Transverse colon (tissue), 4 donors: ENCODE measurements at places on chromosomes 11 and 22. TPM values are rescaled to one million over a fixed set of nuclear protein-coding genes. Genes with fewer than 3 reads are reported as not detected.

- H3K4me3 ChIP-seq, result no peak overlapping the region
- no peaks in the 10 kb centered on the region for H3K36me3 ChIP-seq
- no peaks in the 10 kb centered on the region for H3K27me3 ChIP-seq
- H3K27ac ChIP-seq, result no peak overlapping the region
Observed at GRCh38 chr22:32080904-32081303, 37.8 kb downstream of the SLC5A1 start.

DNA sequence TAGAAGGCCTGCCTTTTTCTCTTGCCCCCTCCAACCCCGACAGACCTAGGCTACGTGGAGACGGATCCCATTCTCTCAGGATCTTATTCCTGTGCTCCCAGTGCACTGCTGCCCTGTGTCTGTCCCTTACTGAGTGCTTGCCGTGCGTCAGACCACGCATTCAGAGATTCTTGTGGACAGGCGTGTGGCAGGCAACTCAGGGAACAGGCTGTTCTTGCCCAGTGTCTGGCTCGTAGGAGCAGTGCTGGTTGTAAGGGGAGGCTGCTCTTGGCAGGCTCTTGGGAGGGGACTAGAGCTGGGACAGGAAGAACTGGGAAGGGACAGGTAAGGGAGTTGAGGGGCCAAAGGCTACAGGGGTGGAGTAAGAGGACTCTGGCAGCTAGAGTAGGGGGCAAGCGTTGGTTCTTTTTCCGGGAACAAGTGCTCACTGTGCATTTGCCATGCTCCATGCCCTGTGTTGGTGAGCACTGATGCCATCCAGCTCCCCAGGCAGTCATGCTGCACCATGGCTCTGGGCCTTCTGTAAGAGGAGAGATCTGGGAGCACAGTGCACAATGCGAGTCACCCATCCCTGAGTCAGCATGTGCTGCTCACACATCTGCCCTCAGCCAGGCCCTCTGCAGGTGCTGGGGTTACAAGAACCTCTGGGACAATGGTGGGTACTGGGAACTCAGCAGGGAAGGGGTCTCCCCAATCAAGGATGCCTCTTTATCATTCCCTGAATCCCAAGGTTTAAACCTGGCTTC is 119.1 kb downstream of the TBC1D22A start:
- H3K27ac ChIP-seq, result no peak overlapping the region
- no peaks in the 10 kb centered on the region for H3K27me3 ChIP-seq
- H3K4me1 ChIP-seq, result no peaks in the 10 kb centered on the region
- no peaks in the 10 kb centered on the region for H3K36me3 ChIP-seq
- no peak for DNase-seq
- H3K4me3 ChIP-seq, result no peak overlapping the region

DNA sequence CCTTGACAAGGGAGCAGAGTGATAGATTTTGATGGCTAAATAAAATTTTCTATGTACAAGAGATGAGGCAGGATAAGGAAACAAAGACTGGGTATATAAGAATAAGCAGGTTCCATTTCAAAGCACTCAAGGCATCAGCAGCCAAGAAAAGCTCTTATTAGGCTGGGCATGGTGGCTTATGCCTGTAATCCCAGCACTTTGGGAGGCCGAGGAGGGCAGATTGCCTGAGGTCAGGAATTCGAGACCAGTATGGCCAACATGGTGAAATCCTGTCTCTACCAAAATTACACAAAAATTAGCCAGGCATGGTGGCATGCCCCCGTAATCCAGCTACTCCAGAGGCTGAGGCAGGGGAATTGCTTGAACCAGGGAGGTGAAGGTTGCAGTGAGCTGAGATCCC is 563.4 kb upstream of the CCDC179 start:
- H3K4me1 ChIP-seq, result no peaks in the 10 kb centered on the region
- no peak overlapping the region for H3K27ac ChIP-seq
- H3K4me3 ChIP-seq, result no peak overlapping the region
- DNase-seq, result no peak

DNA sequence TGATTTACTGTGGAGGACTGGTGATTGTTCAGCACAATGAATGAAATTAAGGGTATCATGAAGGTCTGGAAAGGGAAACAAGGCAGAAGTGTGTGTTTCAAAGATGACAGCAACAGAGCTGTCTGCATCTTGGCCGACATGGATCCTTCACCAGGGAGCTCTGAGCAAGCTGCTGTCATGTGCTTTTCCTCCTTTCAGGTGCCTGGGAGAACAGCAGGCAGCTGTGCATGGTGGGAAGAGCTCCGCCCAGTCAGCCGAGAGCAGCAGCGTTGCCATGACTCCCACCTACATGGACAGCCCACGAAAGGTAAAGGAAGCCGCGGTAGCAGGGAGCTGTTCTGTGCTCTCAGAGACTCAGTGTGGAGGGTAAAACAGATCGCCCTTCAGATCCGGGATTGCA is 87.1 kb upstream of the YWHAH start:
- no peaks in the 10 kb centered on the region for H3K4me1 ChIP-seq
- DNase-seq, result no peak
- H3K4me3 ChIP-seq, result no peak overlapping the region
- peaks cover 22% of the 10 kb centered on the region for H3K36me3 ChIP-seq

DNA sequence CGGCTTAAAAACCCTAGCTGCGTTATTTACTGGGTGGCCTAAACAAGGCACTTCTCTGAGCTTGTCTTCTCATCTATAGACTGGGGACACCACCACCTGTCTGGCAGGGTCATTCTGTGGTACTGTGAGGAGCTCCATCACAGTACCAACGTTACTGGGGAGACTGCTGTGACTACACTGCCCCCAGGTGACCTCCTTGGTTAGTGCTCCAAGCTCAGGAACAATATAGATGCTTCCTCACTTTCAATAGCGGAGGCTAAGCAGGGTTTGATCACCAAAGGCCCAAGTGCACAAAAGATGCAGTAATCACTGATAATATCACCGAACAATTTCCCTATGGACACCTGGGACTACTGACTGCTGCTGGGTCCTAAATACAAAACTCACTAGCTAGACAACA is 18.8 kb downstream of the PRPF19 start:
- no peak overlapping the region for H3K27ac ChIP-seq
- no peaks in the 10 kb centered on the region for H3K27me3 ChIP-seq
- H3K4me3 ChIP-seq, result no peak overlapping the region
- no peaks in the 10 kb centered on the region for H3K36me3 ChIP-seq

GRCh38 chr11:78127403-78127802 is 12.0 kb downstream of the ALG8 start:
- no peak for DNase-seq
- H3K36me3 ChIP-seq, result no peaks in the 10 kb centered on the region
- no peak overlapping the region for H3K27ac ChIP-seq
- H3K27me3 ChIP-seq, result no peaks in the 10 kb centered on the region

JAML gene
- total RNA-seq, result 10.1 TPM
